ENCODE measurements at places on chromosomes 3 and 15.

DNA sequence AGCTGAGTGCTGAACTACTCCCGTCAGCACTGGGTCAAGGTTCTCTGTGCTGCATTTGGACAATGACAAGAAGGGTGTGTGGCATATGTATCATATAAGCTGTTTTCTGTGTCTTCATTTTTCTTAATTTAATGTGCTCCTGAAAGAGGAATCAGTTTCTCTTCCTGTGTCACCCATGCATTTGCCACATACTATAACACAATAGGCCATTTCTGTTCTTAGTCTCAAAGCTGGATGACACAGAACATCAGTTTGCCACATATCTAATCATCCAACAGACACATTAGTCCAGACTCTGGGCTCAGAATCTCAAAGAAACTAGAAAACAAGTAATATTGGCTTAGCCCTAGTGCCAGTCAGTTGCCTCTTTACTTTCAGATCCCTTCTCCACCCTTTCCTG, 34.1 kb downstream of the CEP19 start:
- no peak for DNase-seq

DNA sequence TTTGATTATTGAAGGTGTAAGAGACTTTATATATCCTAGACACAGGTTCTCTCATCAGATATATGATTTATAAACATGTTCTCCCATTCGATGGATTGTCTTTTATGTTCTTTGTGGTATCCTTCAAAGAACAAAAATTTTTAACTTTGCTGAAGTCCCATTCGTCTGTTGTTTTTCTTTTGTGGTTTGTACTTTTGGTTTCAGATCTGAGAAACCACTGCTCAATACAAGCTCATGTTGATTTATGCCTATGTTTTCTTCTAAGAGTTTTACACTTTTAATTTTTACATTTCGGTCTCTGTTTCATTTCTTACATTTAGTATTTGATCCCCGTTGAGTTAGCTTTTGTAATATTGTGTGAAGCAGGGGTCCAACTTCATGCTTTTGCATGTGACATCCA, 103.3 kb upstream of the SPRED1 start:
- no peak for DNase-seq

DNA sequence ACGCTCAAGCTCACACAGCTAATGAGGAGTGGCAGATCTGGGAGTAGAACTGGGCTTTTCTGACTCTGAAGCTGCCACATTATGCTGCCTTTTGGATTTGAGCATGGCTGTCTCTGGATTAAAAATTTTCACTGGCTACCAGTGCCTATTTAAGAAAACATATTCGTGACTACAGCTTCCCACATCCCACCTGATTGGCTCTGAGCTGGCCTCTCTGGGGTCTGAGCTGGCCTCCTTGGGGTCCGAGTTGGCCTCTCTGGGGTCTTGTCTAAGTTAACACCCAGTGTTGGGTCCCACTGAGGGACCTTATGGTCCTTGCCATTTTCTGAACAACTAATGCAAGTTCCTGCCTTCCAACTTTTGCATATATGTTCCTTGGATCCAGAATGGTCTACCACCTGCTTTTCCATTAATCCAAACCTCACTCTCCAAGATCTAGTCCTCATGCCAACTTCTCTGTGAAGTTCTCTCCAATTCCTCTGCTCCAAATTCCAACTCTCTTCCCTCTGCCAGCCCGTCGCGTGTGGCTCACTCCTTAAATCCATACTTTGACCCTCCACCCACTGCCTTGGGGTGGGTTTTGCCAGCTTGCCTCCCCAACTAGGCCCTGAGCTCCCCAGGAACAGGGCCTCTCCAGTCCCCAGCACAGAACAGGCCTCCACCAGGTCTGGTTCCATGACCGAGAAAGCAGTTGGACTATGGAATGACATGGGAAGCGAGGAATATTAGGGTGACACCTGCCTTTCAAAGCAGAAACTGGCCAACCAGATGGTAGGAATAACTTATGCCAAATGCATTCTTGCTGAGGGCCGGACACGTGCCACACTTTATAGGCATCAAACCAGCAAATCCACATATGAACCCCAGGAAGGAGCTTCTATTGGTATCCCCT, 42.5 kb downstream of the ATP2B2 start:
- no peak for DNase-seq

GRCh38 chr15:43943511-43943910, 116.7 kb downstream of the WDR76 start:
- DNase-seq = no peak

- peak; percentile 22 for DNase-seq
These were observed 30.2 kb upstream of the ZNF609 start for GRCh38 chr15:64430000-64430735.

GRCh38 chr3:169477790-169478189, 185.7 kb downstream of the MECOM start:
- DNase-seq = no peak

DNA sequence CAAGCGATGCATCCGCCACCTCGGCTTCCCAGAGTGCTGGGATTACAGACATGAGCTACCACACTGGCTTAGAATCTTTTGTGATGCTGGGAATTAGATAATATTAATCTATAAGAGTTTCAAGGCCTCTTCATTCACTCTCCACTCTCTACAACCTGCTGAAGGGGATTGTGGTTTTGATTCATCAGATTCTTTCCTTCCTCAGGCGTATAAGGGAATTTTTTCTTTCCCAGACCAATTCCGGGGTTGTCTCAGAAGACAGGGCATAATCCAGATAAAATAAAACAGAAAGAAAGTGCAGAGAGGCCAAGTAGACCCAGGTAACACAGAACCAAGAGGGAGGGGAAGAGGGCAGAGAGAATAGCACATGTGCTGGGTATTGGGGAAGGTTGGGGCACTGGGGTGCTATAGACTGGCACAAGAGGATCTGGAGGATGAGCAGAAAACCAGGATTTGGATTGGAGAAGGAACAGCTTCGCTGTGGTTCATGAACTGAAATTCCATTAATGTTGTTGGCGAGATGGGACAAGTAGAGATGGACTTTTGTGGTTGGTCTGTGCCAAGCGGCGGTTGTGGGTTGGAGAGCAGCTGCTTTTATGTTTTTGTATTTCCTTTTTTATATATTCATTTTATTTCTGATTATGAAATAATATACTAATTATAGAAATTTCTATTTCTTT, 12.8 kb downstream of the ARL6IP5 start:
- no peak for DNase-seq

GRCh38 chr3:30443756-30444673, 162.4 kb upstream of the TGFBR2 start:
- no peak for DNase-seq

GRCh38 chr3:30805695-30806094, 88.8 kb downstream of the GADL1 start:
- no peak for DNase-seq

DNA sequence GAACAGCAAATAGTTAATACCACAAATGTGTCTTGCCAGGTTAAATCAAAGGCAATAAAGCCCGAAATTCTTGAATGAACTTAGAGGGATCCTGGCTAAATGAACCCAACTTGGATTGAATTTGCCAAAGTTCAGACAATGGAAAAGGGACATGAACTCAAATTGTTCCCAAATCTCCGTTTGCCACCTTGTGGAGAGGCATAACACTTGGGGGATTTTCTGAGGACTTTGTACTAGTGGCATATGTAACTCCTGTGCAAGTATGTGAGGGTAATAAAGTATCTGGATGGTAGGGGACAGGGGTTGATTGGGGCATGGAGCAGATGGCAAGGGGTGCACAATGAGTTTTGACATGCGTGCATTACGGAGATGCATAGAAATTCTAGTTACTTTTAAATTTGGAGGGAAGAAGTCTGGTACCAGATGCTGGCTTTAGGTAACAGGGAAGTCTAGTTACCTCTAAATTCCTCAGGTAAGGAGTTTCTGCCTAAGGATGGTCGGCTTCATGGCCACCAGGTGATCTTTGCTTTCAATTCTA, 1.2 kb upstream of the TCAIM start:
- no peak for DNase-seq

GRCh38 chr3:172213200-172213599, 173.8 kb downstream of the FNDC3B start:
- DNase-seq = no peak

DNA sequence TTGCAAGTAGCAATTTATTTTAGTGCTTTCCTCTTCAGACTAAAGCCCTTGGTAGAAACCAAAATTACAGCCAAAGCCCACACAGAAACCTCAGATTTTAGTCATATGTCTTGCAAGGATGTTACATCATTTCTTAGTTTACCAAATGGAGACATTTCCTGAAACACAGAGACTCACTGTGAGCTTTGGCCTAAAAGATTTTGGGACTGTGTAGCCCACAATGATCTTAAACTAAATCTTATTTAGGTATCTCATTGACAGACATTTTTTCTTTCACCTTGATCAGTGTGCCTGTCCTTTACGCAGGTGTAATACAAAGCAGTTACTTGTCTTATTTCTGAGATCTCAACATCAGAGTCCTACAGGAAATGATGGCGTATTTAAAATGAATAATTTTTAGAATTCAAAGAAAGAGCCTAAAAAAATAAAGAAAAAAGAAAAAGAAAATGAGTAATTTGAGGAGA, 27.8 kb upstream of the AP4E1 start:
- no peak for DNase-seq

- no peak for DNase-seq
These were observed 1.1 kb downstream of the CLCN2 start for GRCh38 chr3:184360070-184360928.

DNA sequence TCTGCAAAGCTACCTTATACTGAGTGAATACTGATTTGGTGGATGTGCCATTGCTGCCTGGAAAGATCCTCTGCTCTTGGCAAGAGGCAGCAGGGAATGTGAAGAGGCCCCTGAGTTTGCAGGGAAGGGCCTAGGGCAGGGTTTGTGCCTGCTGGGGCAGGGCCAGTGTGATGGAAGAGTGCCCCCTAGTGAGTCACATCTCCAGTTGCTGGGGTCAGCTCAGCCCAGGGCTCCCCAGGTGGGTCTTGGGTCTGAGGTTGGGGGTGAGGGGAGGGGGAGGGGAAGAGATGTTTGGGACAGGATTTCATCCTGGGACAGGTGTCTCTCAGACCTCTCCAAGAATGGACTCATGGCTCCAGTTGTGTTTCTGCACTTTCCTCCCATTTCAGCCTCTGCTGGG, 4.1 kb upstream of the AMOTL2 start:
- no peak for DNase-seq

- no peak for DNase-seq
These were observed 468.8 kb upstream of the SUCLG2 start for GRCh38 chr3:68123231-68123630.

- no peak for DNase-seq
These were observed 232.3 kb upstream of the SEMA6D start for GRCh38 chr15:47484997-47485396.

GRCh38 chr3:177515786-177516157, 318.5 kb upstream of the TBL1XR1 start:
- DNase-seq = no peak

DNA sequence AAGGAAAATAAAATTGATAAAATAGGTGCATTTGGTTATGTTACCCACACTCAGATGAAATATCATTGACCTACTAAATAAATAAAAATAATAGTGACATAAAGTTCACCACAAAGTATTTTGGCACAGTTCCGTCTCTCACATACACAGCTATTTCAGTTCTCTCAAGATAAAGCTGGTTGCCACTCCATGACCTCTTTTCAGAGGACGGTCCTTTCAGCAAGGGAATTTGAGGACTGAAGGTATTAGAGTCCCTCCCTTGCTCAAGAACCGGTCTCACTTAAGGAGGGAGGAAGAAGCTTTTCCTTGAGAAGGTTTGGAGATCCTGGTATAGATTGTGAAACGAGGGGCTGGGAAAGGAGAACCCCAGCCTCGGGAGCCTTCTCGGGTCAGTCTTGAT, 285.5 kb upstream of the CFAP20DC start:
- DNase-seq = no peak

DNA sequence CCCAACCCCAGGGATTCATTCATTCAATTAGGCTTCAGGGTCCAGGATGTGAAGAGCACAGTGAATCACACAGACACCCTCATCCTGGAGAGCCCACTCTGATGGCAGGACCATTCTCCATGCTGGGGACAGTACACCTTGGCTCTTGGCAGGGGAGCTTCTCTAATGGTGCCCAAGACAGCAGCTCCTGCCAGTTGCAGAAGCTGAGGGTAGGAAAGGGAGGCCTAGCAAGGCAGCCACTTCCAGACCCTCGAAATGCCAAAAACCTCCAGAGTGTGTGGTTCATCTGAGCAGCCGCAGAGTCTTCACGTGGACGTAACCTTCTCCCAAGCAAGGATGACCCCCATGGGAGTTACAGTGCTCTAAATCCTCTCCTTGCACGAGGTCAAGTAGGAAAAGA, 186.2 kb downstream of the XXYLT1 start:
- DNase-seq = no peak

GRCh38 chr15:47620960-47621681, 96.2 kb upstream of the SEMA6D start:
- no peak for DNase-seq

DNA sequence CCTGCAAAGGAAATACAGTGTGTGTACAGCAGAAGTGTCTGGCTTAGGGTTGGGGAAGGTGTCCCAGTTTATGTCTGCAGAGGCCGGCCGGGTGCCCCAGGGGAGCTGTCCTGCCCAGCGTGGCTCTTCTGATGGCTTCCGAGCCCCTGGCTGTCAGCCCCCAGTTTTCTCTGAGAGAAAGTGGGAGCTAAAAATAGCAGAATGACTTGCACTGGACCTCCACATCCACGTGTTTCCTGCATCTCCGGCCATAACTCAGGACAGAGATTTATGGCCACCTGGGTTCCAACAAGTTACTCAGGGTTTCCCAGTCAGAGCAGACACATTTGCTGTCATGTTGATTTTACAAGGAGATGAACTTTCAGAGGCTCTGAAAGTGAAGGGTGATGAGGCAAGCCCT, 192.0 kb downstream of the ATP10A start:
- DNase-seq = no peak

- DNase-seq = no peak
These were observed 95.7 kb downstream of the HHLA2 start for GRCh38 chr3:108391917-108392593.

GRCh38 chr3:157092230-157092629, 67.7 kb downstream of the CCNL1 start:
- no peak for DNase-seq

DNA sequence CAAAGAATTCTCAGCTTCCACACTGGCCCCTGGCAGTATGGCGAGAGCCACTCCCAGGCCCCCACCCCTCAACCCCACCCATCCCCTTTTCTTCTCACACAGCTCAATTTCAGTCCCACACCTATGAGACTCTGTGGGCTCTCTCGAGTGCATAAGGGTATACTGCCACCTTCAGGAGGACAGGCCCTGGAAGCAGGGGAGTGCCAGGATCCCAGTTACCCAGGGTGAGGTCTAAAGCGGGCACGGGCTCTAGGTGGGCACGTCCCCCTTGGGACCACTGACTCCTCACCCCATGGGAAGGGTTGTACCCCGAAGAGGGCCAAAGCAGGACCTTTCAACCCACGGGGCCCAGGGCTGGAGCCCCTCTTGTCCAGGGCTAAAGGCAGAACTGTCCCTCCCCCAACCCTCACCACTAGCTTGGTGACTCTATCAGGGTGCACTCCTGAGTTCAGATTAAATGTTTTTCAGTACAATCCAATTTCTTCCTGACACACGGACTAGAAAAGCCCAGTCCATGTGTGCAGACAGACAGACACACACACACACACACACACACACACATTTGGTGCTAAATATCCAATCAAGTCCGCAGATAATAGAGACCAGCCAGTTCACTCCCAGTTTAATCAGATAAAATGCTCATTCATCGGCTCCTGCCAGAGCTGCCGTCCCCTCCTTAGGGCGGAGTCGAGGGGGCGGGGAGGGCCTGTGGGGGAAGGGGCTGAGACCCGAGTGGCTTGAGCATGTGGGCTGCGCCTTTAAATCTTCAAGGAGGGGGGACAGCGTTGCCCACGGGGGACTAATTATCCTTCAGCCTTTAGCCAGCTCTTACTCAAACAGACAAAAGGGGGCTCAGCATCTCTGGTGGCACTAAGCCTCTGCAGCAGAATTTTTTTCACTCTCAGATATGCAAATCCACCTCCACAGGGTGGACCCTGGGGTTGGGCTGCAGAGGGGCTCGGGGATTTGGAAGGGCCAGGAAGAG, 59.3 kb downstream of the CYP11A1 start:
- no peak for DNase-seq

All from activated gamma-delta T cell treated with anti-CD3 and anti-CD28 coated beads, Interleukin-2, amount 50 U/mL, for 16 hours (primary cell).